IPS-NIHi11 (cell line): ENCODE measurements at places on chromosomes 4 and X.
A peak's percentile ranks its signal among the peaks of the same experiment; 100 is the strongest.

DNA sequence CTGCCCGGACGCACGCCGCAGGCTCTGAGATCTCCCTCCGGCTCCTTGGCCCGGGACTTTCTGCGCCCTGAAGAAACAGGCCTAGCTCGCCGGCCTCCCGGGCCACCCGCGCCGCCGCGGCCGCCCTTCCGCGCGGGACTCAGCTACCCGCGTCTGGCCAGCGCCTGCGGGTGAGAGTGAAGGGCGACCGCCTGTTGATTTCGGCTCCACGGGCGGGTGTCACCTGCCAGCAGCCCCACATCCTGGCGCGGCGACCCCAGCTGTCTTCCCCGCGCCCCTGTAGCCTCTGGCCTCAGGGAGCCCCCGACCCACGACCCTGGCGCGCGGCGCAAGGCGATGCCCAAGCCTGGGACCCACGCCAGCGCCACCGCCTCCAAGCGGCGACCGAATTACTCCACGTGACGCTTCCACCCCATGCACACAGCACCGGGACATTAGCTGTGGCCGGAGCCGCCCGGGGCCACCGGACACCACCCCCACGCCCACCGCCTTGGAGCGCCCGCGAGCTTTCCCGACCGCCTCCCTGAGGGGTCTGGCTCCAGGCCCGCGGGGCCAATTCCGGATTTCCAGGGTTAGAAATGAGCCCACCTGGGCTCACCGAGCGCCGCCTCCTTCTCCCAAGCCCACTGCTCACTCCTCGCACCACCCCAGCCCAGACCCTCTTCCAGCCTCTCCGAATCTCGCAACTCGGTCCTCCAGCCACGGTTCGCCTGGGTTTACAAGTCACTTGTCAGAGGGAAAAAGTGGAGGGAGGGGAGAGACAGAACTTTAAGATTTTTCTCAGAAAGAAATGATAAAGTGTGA lies 10.2 kb downstream of the ARX start:
- DNase-seq = no peak

- DNase-seq = no peak
Measured at GRCh38 chr4:94803181-94803580, 45.4 kb downstream of the BMPR1B start.

DNA sequence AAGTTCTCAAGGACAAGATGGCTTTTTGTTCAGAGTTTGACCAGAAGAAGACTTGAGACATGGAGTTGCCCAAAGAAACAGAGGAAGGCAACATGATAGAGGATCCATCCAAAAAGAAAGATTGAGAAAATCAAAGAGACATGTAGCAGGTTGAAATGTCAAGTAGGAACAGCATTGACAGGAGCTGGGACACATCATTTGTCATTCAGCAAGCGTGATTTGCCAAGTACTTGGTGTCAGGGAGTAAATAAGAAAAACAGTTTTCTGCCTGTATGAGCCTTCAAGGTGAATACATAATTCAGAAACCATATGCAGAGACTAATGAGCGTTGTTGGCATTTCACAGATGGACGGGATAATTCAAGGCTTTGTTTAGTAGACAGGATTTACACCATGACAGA lies 11.2 kb downstream of the SMIM31 start:
- DNase-seq = no peak

- DNase-seq = no peak
Measured at GRCh38 chrX:50372966-50373365, 97.7 kb downstream of the DGKK start.

GRCh38 chr4:121198251-121198650 lies 34.1 kb upstream of the TNIP3 start:
- DNase-seq = no peak

DNA sequence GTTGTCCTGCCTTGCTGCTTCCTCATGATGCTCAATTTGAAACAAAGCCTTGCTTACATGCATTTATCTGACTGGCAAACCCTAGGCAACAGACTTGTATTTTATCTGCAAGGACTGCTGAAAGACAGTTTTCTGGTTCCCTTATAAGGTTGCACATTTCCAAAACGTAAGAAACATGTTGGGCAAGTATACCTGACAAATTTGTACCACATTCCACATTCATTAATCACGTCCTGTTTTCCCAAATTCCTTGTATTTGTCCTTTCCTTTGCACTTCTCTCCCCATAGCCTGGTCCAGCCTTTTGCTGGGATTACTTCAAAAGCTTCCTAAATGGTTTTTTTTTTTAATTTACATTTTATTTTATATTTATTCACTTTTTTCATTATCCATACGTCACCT lies 310.1 kb downstream of the PPP3CA start:
- DNase-seq = no peak

- no peak for DNase-seq
Measured at GRCh38 chr4:81827577-81828202, 356.0 kb upstream of the RASGEF1B start.

DNA sequence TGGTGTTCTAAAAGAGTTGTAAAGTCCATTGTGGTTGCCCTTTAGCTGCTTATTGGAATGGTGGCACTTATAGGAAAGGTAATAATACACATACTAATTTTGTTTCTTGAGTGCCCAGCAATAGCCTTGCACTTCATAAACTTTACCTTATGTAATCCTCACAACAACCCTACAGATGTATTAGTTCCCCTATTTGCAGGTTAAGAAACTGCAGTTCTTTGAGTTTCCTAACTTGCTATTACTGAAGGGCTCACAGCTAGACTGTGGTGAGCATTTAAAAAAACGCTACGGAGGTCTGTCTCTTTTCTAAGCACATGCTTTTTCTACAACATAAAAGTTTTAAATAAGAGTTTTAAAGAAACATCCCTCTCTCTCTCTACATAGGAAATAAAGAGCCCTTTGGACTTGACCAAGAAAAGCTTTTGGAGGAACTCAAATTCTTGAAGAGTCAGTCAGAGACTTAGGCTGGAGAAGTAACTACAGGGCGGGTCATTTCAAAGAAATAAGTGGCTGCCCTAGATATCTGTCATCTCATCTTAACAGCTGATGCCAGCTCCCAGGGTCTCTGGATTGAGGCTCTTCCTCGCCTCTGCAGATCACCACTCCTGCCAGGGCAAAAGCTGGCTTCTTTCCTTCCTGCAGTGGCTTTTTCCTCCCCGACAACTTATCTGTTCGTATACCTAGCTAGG lies 42.0 kb upstream of the FBXW7 start:
- no peak for DNase-seq

GRCh38 chrX:49039598-49040375 lies 3.4 kb downstream of the TFE3 start:
- DNase-seq = peak; percentile 70

- no peak for DNase-seq
Measured at GRCh38 chrX:47191331-47191730, 2.3 kb upstream of the UBA1 start.

DNA sequence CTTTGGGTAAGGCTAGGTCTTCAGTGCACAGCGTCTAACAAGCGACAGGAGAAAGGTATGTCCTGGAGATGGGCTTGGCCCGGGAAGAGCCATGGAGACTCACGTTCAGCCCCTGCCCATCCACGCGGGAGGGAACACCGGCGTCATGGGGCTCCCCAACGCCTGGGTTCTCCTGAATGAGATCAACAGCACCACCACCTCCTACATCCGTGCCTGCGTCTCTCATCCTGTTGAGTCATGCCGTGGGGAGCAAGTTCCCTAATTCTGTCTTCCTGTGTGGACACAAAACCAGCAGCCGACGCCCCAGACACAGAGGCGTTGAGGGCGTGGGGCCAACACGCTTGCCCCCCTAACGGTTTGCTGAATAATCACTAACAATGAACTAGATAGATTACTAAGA lies 20.1 kb upstream of the IL3RA start:
- DNase-seq = no peak

DNA sequence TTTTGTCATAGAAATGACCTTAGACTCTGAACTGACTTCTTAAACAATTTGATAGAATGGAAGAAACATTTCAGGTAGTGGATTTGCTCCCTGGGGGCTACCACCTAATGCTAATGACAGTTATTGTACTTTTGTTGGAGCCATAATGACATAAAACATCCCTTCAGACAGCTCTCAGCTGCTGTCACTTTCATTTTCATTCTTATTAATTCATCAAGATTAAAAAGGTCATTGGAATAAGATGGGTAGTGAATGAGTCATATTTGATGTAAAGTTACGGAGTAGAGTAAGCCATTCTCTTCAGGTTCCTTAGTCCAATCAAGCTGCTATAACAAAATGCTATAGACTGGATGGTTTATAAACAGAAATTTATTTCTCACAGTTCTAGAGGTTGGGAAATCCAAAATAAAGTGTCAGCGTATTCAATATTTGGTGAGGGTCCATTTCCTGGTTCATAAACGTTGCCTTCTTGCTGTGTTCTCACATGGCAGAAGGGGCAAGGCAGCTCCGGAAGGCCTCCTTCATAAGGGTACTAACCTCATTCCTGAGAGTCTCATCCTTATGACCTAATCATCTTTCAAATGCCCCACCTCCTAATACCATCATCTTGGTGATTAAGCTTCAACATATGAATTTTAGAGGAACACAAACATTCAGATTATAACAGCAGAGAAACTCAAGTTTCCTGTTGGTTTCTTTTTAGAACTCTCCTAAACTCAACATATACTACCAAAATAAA lies 268.5 kb downstream of the ARAP2 start:
- DNase-seq = no peak

GRCh38 chr4:54707406-54707805 lies 49.6 kb downstream of the KIT start:
- no peak for DNase-seq

GRCh38 chr4:184727430-184727829 lies 6.5 kb downstream of the CENPU start:
- no peak for DNase-seq

GRCh38 chr4:138256608-138257007 lies 14.5 kb upstream of the SLC7A11 start:
- DNase-seq = no peak

- DNase-seq = no peak
Measured at GRCh38 chr4:81541161-81541945, 69.6 kb upstream of the RASGEF1B start.

- DNase-seq = no peak
Measured at GRCh38 chr4:187436251-187436650, 559.3 kb upstream of the ZFP42 start.

DNA sequence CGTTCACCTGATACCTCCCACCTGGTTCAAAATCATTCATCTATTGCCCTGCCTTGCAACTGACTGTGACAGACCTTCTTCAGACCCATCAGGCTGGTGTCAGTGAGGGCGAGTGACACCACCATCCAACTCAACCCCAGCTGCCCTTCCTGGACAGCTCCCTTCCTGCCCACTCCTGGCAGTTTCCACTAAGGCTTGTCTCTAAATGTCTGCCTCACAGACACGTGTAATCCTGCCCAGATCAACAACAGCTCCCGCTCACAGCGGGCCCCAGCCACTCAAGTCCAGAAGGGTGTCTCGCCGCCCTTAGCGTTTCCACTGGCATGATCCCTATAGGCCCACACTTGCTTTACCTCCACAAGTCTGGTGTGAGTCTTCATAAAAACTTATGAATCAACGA lies 28.9 kb downstream of the ACSL1 start:
- no peak for DNase-seq

GRCh38 chr4:106869551-106869950 lies 166.6 kb downstream of the DKK2 start:
- no peak for DNase-seq

DNA sequence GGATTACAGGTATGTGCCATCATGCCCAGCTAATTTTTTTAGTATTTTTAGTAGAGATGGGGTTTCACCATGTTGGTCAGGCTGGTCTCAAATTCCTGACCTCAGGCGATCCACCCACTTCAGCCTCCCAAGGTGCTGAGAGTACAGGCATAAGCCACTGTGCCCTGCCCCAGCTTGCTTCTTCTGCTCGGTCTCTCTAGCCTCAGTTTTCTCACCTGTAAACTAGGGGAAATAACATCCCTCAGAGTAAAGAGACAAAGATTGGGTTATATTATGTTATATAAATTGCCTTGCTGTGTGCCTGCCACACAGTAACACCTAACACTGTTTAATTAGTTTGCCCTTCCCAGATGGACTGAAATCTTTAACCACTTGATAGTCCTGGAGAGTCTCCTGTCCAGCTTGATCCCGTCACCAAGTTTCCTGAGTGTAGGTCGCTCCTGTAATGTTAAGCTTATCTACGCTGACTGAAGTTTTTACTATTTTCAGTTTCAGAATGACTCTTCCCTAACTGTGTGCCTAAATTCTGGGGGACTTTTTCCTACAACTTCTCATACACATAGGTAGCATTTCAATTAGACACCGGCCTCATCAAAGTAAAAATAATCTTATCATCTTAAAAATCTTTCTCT lies 412.7 kb upstream of the TENM3 start:
- DNase-seq = no peak
